ENCODE measurements at places on chromosomes 4 and X.

DNA sequence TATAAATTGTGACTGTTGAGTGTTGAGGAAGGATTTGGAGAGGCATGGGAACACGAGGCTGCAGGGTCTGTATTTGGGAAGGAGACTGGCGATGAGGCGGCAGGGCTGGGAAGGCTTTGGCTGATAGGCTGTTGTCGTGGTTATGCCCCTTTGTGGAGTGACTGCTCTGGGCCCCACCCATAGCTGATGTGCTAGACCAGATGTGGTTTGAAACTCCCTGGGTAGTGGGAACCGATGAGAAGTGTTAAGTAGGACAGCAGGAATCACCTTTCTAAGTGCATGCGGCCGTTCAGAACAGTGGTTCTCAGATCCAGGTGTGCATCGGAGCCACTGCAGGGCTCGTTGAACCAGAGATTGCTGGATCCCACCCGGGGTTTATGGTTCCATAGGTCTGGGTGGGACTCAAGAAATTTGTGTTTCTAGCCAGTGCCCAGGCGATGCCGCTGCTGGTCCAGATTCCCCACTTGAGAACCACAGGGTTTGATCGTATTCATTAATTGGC is 42.3 kb downstream of the TBC1D14 start:
- no peak for DNase-seq

GRCh38 chr4:86970447-86971354 is 35.9 kb downstream of the AFF1 start:
- no peak for DNase-seq

- no peak for DNase-seq
Observed at GRCh38 chr4:898123-898522, 34.0 kb downstream of the GAK start.

DNA sequence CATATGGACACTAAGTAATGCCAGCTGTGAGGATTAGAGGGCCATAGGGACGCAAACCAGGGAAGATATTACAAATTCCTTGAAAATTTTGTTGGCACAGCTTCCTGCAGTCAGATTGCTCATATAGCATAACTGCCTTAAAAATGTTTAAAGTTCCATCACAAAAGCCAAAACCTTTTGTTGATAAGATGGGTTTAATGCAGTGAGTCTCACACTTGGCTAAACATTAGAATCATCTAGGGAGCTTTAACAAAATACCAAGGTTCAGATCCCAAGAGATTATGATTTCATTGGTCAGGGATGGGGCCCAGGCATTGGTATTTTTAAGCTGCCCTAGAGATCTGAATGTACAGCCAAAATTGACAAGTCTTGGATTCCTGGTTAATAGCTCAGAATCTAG is 376.5 kb upstream of the MAD2L1 start:
- no peak for DNase-seq

- no peak for DNase-seq
Observed at GRCh38 chrX:154734061-154734781, 16.7 kb downstream of the GAB3 start.

DNA sequence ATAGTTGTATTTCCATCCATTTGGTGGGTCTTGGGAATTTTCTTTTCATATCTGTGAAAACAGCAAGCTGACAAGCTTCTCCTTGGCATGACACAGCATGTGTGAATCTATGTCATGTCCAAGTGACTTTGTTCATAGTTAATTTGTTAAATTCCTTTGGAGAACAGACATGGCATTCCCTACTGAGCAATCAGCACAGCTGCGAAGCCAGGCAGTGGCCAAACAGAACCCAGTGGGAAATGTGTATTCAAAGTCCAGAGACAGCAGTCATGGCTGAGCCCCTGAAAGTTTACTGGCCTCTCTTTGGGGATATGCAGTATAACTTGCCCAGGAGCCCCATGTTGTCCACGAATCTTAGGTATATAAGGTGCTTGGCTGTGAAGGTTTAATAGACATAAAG is 474.7 kb downstream of the NKX6-1 start:
- no peak for DNase-seq

- DNase-seq, result no peak
Observed at GRCh38 chr4:130127297-130127696, 1031.3 kb downstream of the C4orf33 start.

DNA sequence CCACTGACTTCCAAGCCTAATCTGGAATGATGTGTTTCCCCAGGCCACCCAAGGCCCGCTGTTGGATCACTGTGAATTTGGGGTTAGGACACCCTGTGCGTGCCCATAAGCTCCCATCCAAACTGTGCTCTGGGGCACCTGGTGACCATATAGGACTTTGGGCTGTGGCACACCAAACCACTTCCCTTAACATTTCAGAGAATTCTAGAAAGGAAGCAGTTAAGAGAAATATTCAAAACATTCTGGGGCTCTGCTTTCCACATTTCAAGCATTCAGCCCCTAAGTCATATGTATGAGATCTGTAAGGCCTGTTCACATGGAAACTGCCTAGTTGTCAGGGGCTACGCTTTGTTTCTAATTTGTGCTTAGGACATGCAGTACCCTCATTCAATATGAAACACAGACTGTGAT is 14.4 kb downstream of the VGLL1 start:
- no peak for DNase-seq

DNA sequence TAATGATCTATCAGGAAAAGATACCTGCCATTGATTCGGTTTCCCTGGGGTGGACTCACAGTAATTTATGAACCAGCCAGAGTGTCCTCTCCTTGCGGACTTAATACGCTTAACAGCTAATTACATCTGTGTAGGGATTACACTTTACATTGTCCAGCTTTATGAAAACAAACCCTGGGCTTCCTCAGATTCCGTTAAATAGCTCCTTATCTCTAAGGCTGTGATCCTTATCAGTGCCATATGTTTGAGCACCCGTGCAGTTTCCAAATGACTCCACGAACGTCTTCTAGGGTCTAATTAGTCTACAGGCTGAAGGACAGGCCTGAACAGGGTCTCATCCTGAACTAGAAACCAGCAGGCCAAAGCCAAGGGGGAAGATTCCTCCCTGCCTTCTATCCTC is 56.9 kb downstream of the KDR start:
- DNase-seq, result no peak

DNA sequence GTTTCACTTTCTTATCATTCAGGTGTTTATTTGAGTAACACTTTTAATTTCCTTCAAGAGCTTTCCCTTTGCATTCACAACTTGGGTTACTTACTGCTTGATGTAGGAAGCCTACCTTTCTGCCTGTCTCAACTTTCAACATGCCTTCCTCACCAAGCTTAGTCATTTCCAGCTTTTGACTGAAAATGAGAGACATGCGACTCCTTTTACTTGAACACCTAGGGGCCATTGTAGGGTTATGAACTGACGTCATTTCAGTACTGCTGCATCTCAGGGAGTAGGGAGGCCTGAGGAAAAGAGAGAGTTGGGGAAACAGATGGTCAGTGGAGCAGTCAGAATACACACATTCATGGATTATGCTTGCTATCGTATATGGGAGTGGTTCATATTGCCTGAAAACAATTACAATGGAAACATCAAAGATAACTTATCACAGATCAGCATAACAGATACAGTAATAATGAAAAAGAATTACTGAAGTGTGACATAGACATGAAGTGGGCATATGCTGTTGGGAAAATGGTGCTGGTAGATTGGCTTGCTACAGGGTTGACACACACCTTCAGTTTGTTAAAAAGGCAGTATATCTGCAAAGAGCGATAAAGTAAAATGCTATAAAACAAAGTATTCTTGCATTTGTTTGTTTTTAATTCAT is 25.7 kb downstream of the USP53 start:
- no peak for DNase-seq

- DNase-seq, result no peak
Observed at GRCh38 chr4:111854494-111855087, 290.7 kb upstream of the FAM241A start.

- no peak for DNase-seq
Observed at GRCh38 chr4:24394041-24394440, 190.3 kb downstream of the DHX15 start.

GRCh38 chr4:100593935-100594334 is 76.1 kb upstream of the EMCN start:
- no peak for DNase-seq

DNA sequence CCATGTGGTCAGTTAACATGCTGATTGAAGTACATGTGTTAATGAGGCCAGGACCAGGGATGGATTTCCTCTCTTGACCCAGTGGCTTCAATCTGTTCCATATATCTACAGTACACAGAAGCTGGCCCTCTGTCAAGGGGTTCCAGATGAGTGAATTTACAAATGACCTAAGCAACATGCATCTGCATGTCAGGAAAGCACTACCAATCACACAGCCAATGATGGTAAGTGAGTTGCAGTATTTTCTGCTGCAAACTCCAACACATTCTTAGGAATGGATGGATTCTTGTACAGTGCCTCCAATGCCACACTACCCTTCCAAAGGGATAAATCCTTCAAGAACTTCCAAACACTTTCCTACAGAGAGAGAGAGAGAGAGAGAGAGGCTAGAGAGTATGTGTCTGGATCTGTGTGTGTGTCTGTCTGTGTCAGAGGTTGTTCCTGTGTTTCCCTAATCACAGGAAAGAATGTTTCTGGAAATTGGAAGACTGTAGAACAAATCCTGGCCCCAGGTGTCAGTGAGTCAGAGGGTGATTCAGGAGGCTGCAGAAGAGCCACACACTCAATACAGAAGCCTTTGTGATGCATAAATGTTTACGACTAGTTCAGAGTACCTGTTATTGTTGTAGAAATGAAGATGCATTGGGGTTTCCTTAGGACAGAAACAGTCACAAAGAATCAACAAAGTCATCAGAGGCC is 107.5 kb downstream of the GUCY2F start:
- DNase-seq, result no peak

- no peak for DNase-seq
Observed at GRCh38 chrX:72305286-72306084, at the start of gene CITED1. Gene CITED1 (minus strand): TSS chrX:72305914. CDS start chrX:72302869, 3,045 bp downstream.

DNA sequence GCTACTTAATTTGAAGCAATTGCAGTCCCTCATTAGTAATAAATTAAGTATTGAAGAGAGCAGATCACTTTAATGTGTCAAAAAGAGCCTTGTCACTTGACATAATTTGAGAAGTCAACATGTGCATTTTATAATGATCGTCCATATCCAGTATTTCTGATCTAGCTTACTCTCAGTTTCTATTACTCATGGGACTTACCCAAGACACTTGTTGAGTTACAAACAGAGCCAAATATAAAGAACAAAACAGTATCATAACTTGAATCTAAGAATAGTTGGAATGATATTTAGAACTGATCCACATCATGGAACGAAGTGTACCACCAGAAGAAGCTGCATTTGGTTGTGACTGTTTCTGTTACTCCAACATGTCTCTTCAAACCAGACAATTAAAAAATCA is 54.7 kb downstream of the SLITRK4 start:
- DNase-seq, result no peak

GRCh38 chr4:107718351-107718965 is 1.6 kb downstream of the PAPSS1 start:
- no peak for DNase-seq

- no peak for DNase-seq
Observed at GRCh38 chr4:7105276-7105675, 37.4 kb upstream of the GRPEL1 start.

DNA sequence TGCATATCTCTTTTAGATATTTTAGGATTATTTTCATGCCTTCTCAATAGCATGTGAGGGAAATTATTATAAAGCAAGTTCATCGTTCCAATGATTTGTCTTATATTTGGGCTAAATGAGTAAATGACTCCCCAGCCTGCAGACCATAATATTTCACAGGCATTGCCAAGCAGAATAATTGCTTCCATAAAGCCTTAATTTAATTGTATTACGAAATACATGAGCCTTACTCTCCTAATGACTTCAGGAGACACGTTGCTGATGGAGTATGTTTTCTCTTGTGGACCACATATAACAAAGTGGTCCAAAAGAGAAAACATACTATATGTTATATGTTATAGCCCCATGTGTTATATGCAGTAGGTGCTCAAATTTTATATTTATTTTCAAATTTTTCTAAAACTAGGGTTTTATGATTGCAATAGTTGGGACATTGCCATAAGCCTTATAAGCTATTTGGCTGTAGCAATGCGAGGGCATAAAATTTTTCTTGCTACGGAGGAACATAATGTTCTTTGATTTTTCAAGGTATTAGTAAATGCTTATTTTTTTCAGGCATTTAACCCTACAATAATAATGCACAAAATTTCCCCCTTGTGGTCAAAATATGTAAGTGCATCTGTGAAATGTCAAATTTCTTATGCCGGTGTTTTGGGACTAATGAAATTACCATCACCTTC is 26.2 kb upstream of the TMPRSS11D start:
- no peak for DNase-seq

DNA sequence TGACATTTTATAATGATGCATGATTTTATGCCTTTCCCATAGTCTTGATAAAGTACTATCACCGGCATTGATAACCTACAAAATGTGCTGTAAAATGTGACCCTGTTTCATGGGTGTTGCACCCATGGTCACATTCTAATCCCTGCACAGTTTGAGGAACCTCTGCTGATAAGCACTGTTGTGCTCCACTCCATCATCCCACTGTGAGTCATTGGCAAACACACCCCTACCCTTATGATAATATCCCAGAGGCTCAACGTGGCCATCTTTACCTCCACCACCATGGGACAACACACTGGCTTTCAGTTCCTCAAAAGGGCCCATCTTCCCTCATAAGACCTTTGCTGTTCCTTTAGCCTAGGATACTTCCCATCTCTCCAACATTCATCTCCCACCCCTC is 32.0 kb upstream of the SGMS2 start:
- no peak for DNase-seq

GRCh38 chr4:88752754-88753153 is 55.1 kb upstream of the NAP1L5 start:
- no peak for DNase-seq

GRCh38 chrX:79336869-79337815 is 30.0 kb downstream of the ITM2A start:
- DNase-seq, result no peak

GRCh38 chr4:145698507-145698906 is 18.6 kb downstream of the C4orf51 start:
- DNase-seq, result no peak

DNA sequence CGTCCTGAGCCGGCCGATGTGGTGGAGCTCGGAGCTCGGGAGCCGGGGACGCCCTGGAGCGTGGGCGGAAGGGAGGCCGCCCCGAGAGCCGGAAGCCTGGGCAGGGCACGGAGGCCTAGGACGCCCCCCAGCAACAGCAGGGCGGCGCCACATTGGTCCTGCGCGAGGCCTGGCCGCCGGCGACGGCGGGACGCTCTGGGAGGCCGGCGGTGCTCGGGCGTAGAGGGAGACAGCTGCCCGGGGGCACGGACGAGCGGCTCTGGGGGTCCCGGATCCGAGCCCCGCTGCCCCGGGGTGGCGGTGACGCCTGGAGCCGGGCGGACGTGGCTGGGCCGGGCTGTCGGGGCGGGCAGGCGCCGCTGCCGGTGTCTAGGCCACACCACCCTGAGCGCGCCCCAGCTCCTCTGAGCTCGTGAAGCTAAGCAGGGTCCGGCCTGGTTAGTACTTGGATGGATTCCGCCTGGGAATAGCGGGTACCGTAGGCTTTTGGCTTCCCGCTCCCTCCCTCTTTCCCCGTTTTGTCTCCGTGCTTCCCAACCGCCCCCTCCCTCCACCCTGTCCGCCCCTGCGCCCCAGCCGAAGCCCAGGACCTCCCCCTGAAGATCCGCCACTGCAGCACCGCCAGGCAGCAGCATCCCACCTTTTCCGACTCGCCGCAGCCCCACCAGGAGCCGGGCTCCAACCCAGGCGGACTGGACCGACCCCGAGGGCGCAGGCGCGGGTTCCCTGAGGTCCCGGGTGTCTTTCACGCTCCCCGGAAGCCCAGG is 12.1 kb downstream of the FRG2 start:
- no peak for DNase-seq

GRCh38 chr4:140595065-140595464 is 26.3 kb upstream of the UCP1 start:
- no peak for DNase-seq
